ENCODE measurements at places on chromosomes 7 and 10.

- DNase-seq: no peak
Measured at GRCh38 chr10:117275121-117275520, 34.2 kb downstream of the SLC18A2 start.

DNA sequence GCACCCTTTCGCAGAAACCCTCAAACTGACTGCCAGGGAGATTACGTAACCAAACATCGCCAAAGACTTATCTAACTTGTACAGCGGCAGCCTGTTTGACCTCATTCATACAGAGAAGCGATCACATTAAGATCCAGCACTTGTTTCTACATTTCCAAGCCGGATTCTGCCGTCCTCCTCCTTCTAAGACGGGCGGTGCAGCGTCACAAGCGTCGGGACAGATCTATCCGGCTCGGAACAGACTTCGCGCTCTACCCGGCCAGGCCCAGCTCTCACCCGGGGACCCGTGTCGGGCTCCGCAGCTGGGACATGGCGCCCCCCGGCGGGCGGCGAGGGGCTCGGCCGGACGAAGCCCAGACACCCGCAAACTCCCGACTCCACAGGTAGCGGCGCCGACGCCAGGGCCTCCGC is 373 bp downstream of the H2AZ2 start:
- DNase-seq: peak; percentile 91

DNA sequence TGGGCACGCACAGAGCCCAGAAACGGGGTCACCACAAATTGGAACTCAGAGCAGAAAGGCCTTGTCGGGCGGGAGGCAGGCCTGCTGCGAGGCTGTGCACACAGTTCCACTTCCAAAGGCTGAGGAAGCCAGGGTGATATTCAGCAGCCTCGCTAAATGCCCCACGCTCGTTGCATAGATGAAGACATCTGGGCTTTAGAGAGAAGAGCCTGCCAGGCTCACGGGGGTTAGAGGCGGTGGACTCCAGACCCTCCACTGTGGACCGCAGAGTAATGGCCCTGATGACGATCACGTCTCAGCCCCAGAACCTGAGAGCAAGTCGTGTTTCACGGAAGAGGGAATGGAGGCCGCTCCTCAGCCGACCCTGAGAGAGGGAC is 104.2 kb downstream of the DNAJB6 start:
- DNase-seq: no peak

DNA sequence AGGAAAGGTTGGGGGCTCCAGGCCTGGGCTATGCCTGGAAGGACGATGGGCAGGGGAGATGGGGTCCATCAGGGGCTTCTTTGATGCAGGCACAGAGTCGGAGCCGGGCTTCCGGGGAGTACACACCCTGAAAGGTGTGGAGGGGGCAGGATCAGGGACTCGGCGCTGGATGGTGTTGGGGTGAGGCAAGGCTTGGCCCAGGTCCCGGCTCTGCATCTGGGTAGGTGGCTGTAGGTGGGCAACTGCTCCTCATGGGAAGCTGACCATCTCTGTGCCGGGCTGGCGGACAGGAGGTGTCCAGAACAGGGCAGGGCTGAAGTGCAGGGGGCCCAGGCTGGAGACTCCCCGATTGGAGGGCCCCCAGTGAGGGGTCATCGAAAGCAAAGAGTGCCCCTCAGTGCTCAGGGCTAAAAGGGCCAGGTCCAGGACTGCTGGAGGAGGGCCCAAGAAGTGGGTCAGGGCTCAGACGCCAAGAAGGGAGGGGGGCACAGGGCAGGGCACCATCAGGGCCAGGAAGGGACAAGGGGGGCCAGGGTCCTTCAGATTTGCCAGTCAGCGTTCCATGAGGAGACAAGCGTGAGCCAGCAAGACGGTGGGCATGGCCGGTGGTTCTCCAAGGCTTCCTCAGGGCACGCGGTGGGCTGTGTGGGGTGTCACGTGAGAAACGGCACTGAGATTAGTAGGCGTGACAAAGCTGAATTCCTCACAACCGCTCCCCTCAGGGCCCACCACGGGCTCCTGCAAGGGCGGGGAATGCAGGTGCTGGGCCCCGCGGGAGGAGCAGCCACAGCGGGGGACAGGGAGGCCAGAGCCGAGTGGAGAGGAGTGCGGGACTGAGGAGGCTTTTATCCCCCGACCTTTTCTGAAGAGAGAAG is 97.0 kb downstream of the BMS1 start:
- no peak for DNase-seq

- DNase-seq: no peak
Measured at GRCh38 chr7:46220066-46220630, 299.1 kb upstream of the IGFBP3 start.

GRCh38 chr10:119388849-119389345 is 153.6 kb downstream of the RGS10 start:
- no peak for DNase-seq
